ENCODE measurements at places on chromosomes 4 and X. TPM values are rescaled to one million over a fixed set of nuclear protein-coding genes. Genes with fewer than 3 reads are reported as not detected.

COL4A6 gene
- total RNA-seq, result not detected

DNA sequence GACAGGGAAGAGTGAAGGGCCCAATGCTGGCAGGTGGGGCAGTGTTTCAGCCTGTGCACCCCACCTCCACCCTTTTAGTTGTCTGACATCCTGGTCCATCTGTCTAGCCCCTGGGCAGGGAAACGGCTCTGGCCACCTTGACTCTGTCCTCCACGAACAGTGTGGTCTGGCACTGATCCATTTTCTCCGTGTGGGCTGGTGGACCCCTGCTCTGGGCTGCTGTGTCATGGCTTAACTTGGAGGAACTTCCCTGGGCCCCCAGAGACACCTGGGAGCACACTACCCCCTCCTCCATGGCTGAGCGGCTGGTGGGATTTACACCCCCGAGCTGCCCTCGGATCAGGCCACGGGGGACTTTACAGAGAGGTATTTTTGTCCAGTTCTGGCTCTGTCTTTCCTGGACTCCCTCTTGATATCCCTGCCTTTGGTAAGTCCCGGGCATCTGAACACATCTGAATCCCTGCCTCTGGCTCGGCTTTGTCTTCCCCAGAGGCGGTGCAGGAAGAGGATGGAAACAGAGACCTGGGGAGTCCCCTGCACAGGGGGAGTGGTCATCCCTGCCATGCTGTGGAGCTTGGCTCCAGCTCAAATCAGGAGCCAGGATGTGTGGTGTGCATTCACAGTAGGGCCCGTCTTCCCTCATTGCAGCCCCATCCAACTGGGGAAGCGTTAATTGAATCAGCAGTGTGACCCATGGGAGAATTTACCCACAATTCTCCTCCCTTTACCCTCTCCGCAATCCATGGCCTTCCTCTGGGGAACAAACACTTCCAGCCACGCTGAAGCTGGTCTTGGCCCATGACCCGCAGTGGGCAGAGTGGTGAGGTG, 6.3 kb upstream of the NKX1-1 start:
- no peak for DNase-seq

DNA sequence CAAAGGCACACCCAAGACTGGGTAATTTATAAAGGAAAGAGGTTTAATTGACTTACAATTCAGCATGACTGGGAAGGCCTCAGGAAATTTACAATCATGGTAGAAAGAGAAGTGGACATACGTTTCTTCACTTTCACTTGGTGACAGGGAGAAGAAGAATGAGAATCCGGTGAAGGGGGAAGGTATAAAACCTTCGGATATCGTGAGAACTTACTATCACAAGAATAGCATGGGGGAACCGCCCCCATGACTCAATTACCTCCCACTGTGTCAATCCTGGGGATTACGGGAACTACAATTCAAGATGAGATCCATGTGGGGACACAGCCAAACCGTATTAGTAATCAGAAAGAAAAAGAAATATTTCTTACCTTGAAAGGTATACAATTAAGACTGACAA, 782.9 kb upstream of the HS3ST1 start:
- no peak for DNase-seq

DNA sequence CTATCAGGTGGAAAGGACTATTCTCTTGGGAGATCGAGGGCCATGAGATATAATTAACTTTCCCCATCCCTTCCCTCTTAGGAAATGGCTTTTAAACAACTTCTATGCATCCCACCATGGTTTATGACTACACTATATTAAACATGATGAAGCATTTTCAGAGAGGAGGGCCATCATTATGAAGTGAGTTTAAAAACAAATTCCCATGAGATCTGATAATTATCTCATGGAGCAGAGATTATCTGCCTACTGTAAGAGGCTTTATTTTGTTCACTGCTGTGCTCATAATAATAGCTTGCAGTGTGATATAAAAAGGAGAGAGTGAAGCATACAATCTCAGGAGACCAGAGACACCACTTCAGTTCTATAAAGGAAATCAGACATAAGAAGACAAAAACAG, 330.5 kb upstream of the ZFP42 start:
- DNase-seq, result no peak

DNA sequence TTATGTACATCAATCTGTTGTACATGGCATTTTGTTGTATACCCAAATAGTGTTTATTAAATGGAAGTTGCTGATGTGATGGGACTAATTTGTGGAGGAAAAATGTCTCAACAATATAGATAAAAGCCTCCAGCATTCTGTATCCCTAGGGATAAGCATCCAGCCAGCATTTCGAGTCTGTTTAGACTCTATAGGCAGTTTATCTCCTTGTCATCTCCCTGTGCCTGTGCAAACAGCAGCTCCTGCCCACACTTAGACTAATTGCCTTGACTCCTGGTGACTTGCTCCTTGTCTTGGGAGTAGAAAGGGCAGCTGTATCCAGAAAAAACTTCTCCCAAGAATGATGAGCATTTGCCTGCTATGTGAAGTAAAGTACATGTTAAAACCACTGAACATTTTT, 83.8 kb downstream of the DOCK11 start:
- no peak for DNase-seq

DNA sequence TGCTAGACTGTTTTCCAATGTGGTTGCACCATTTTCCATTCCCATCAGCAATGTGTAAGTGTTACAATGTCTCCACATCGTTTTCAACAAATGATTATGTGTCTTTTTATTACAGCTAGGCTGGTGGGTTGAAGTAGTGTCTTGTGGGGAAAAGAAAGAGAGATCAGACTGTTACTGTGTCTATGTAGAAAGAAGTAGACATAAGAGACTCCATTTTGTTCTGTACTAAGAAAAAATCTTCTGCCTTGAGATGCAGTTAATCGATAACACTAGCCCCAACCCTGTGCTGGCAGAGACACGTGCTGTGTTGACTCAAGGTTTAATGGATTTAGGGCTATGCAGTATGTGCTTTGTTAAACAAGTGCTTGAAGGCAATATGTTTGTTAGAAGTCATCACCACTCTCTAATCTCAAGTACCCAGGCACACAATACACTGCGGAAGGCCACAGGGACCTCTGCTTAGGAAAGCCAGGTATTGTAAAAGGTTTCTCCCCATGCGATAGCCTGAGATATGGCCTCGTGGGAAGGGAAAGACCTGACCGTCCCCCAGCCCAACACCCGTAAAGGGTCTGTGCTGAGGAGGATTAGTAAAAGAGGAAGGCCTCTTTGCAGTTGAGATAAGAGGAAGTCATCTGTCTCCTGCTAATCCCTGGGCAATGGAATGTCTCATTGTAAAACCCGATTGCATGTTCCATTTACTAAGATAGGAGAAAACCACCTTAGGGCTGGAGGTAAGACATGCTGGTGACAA, 23.0 kb upstream of the UGT2B15 start:
- DNase-seq, result no peak

DNA sequence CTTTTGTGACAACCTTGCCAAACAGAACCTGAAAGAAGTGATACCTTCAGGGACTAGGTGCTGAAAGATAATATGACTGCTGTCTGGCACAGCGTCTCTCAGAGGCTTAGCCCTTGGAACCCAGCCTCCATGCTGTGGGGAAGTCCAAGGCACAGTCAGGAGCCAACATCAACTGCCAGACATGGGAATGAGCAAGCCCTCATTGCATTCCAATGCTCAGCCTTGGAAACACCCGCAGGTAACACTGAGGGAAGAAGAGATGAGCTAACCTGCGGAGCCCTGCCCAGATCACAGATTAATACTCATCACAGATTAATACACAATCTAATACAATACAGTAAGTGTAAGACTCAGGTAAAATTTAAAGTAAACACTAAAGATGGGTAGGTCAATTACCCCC, 31.5 kb downstream of the LDB2 start:
- no peak for DNase-seq

- no peak for DNase-seq
Observed at GRCh38 chrX:148601034-148601433, 100.6 kb downstream of the AFF2 start.

- DNase-seq, result no peak
Observed at GRCh38 chrX:51851507-51852085, 41.8 kb upstream of the MAGED1 start.

- DNase-seq, result no peak
Observed at GRCh38 chr4:112147697-112148096, 2.4 kb downstream of the FAM241A start.

GRCh38 chr4:566508-567295, 9.4 kb downstream of the TMEM271 start:
- no peak for DNase-seq
